Activated naive CD4-positive, alpha-beta T cell treated with anti-CD3 and anti-CD28 coated beads, Interleukin-2, amount 10 ng/mL, durations not matched to agents 7 days and 5 days (primary cell): ENCODE measurements at places on chromosomes 7 and 10.

DNA sequence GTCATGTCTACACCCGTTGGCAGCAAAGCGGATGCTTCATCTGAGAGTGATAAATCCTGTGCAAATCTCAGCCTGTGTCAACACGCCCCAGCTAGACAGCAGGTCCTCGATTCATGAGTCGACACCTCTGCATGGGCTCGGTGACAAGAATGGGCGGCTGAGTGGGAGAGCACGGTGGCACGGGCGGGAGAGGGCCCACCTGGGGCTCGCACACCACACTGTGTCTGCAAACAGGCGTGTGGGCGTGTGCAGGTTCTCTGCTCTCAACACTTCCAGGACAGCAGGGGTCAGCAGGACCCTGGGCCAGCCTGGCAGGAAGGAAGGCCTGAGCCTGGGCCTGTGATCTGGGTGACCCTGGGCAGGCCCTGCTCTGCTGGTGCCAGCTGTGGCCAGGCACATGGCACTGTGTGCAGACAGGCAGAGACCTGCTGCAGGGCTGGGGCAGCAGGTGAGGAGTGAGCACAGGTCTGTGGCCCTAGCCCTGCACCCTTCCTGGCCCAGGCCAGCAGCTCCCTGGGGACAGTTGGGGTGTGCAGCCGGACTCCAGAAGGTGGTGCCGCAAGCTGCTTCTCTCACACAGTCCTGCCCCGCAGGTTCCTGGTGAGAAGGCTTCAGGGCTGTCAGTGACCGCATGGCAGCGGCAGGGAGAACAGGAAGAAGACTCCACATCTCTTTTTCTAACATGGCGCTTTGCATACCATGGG, 216.4 kb downstream of the ELFN1 start:
- no peak for DNase-seq

DNA sequence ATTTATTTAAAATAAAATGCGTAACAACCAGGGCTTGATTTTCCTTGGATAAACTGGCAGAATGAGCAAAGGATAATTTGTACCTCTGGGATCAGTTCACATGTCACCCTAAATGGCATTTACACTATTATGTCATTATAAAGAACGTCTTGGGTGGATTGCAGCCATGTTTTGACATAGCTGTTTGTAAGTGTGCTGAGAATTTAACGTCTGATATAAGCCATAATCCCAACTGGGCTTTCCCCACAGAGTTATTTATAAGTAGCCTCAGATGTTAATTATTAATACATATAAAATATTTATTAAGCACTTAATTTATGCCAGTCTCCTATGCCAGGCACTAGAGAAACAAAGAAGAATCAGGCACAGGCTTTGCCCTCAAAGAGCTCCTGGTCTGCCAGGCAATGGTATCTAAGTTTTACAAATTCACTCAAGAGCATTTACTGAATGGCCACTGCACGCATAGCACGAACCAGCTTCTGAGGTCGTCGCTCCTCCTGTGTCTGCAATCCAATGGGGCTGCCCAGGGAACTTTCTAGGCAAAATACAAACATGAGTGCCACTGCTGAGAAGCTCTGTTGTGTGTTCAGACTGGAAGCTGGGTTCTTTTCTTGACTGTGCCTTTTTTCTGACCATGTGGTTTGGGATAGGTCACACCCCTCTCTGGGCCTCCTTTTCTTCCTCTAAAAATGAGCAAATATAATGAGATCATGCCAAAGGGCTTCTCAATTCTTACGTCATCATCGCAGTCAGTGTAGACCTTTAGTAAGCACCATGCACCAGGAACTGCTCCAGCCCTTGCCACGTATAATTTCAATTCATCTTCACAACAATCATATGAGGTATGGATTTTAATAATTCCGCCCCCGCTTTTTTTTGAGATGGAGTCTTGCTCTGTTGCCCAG, 11.3 kb upstream of the CTBP2 start:
- DNase-seq = no peak

DNA sequence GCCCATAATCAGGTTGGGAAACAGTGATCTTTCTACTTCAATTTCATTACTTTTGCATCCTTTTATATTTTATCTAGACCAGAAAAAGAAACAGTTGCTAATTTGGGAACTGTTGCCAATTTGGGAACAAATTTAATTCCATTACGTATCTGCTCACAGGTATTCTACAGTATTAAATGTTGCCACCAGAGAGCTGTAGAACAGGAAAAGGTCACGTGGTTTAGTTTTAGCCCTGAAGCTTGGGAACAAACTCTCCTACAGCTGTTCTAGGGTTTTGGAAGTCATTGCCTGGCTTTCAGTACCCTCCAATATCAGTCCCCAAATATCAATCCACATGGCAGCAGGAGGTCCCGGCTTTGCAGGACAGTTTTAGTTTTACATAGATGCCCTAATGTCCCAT, 172.7 kb downstream of the DGKI start:
- DNase-seq = no peak

DNA sequence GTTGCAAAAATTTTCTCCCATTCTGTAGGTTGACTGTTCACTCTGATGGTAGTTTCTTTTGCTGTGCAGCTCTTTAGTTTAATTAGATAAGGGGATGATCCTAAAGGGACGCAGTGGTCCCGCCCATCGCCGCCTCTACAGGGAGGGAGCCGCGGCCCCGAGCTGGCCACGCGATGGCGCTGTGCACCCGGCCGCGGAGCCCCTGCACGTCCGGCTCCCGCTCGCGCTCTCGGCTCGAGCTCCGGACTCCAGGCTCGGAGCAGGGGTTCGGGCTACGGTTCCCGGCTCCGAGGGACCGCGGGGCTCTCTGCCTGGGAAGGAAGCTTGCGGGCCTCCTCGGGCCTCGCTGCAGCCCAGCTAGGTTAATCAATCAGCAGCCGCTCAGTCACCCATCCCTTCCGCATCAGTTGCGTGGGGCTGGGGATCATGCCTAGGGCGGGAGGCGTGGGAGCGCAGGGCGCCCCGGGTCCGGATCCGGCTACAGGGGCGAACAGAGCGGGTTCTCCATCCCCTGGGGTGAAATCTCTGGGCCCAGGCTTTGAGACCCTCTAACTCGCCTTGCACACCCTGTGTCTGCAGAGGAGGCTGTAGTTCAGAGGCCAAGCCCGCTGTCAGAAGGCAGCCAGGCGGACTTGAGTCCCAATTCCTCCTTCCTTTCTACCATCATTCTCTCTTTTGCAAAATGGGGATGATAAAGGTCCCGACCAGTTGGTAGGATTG, 97.9 kb downstream of the WDR11 start:
- peak; percentile 67 for DNase-seq

DNA sequence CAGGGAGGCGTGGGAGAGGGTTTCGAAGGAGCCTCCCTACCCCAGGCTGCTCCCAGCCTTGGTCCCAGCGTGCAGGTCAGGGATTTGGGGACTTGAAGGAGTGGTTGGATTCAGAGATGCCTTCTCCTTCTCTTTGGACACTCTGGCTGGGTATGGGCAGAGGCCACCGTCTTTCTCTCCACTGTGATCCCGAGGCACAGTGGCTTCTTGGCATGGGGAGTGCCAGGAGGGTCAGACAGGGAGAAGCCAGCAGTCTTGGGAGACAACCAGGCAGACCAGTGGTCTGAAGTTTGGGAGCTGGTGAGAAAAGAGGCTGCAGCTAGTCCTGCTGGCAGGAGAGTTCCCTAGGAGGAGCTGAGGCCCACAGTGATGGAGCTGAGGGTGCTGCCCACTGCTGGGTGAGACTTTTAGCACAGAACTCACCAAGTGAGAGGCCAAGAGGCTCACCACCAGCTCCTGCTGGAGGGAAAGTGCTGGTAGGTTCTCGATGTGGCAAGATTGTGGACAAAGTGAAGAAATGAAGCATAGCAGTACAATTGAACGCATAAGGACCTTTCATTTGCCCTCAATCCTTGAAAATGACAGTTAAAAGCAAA, 35.2 kb upstream of the WDFY4 start:
- no peak for DNase-seq

- DNase-seq = no peak
Observed at GRCh38 chr7:7548407-7548806, 12.7 kb upstream of the COL28A1 start.

DNA sequence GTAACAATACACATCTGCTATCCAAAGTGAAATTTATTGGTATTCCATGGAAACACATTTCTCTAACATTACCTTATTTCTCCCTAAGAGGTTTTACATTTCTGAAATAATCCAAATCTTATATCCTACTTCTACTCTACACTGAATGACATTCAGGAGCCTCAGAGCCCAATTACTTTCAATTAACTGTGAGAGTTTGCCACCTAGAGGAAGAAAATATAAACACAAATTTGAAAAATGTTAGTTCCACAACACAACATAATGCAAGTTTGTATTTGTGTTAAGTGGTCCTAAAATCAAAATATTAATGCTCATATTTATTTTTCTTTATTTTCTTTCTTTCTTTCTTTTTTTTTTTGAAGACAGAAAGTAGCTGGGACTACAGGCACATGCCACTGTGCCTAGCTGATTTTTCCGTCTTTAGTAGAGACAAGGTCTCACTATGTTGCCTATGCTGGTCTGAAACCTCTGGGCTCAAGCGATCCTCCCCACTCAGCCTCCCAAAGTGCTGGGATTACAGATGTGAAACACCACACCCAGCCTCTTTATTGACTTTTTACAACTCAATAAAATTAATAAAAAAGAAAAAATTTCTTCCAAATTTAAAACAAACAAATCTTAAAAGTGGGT, 46.0 kb downstream of the ATAD1 start:
- DNase-seq = no peak

- no peak for DNase-seq
Observed at GRCh38 chr7:11261470-11261869, 287.8 kb downstream of the PHF14 start.

DNA sequence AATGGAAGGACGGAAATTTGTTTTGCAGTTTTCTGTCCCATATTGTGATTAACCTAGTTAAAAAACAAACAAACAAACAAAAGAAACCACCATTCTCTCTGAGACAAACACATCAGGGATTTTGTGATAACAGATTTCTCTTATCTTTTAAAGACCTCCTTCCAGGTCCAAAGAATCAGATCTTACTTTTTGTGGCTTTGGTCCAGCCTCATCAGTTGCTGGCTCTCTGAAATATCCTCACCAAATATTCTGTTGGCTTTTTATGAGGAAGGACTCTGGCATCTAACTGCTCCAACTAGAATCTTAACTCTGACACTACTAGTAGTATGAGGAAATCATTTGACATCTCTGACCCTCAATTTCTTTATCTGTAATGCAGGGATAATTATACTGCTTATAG, 4.8 kb downstream of the FAM204A start:
- no peak for DNase-seq

DNA sequence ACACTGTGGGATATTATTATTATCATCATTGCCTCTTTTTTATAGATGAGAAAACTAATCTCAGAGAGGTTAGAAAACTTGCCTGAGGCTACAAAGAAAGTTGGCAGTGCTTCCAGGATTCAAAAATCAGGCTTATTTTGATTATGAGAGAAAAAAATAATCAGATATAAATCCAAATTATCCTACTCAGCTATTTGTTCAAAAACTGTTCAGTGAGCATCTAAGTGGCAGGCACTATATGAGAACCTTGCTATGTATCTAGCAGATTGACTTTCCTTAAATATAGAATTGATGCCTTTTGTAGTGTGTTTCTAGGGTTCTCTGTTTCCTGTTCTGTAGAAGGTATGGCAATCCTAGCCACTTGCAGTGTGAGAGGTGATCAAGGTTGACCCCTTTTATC, 60.0 kb upstream of the SLC35B4 start:
- no peak for DNase-seq

DNA sequence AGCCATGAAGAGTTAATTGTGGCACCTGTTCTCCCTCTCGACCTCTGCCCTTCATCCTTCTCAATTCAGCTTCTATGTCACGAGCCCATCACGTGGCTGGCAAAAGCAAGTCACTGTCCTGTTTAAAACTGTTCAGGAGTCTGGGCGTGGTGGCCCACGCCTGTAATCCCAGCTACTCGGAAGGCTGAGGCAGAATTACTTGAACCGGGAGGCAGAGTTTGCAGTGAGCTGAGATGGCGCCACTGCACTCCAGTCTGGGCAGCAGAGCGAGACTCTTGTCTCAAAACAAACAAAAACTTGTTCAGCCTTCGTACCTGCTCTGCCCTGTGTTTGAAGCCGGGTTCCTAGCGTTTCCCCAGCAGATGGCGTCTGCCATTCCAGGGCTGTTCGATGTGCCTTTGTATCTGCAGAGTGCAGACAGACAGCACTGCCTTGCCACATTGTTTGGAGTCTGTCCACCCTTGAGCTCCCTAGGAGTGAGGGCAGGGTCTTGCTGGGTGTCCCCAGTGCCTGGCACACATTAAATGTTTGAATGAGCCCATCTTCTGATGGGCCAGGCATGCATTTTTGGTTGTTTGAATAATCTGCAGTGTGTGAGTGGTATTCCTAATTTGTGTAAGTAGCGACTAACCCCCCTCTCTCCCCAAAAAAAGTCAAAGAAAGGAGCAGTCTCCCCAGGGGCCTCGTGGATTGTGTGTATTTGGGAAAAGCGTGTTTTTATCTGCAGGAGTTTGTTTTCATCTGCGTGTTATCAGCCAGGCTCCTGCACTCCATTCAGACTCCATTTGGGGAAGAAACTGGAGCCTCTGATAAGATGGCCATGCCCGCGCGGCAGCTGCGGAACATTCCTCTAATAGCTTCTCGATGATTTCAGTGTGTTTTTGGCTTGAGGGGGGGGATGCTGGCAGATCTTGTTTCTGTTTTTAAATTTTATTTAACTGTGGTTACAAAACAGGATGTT, 61.2 kb downstream of the DNAJB6 start:
- peak; percentile 55 for DNase-seq

DNA sequence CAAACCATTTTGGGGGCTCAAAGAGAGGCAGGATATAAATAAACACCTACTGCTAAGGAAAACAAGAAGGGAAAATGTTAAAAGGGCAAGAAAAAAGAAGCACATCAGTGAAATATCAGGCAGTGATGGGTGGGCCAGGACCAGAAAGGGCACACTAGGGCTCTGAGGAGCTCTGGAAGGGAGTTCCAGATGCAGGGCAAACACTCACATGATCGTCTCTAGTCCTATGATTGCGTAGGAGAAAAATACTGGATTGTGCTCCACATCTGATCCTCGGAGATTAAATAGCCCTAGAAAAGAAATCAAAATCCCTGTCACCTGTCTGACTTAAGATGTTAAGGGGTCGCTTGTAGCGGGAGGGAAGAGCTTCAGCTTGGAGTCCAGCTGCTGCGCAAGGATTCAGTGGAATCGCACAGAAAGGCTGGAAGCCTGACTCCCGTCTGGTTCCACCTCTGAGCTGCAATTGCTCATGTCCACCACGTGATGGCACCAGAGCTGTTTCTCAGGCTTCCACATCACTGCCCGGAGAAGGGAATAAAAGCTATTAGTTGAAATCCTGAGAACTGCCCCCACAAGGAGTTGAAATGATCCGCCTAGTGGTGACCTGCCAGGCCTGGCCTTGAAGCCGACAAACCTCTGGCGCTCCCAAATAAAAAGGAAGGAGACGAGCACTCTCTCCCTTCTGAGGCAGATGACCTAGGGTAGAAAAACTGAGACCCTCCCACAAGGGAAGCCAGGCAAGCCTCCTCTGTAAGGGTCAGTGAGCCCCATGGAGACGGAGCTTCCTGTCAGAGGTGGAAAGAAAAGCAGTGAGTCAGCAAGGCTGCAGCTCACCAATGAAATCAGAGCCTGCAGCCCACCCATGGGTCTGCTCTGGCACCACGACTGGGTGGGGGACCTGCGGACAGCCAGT, 39.2 kb downstream of the XPNPEP1 start:
- peak; percentile 71 for DNase-seq

GRCh38 chr7:85023916-85024315, 162.9 kb downstream of the SEMA3D start:
- DNase-seq = no peak
